Stimulated activated CD8-positive, alpha-beta memory T cell treated with anti-CD3 and anti-CD28 coated beads, Interleukin-4, amount 100 ng/mL, for 48 hours (primary cell): ENCODE measurements at places on chromosomes 16 and 17.

- no peak for DNase-seq
Measured at GRCh38 chr17:11880714-11881113, 116.6 kb downstream of the ZNF18 start.

- no peak for DNase-seq
Measured at GRCh38 chr17:17474341-17474740, 2.5 kb upstream of the MED9 start.

DNA sequence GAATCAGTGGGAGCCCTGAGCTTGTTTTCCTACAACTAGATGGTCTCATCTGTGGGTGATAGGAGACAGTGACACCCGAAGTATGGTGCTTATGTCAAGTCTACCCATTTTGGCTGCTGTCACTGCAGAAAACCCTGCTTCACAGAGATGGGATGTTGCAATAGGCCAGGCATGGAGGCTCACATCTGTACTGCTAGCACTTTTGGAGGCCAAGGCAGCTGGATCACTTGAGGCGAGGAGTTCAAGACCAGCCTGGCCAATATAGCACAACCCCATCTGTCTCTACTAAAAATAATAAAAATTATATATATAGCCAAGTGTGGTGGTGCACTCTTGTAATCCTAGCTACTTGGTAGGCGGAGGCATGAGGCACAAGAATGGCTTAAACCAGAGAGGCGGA lies 2.3 kb upstream of the HERPUD1 start:
- DNase-seq = no peak

GRCh38 chr16:79756571-79756970 lies 156.0 kb upstream of the MAF start:
- DNase-seq = no peak

DNA sequence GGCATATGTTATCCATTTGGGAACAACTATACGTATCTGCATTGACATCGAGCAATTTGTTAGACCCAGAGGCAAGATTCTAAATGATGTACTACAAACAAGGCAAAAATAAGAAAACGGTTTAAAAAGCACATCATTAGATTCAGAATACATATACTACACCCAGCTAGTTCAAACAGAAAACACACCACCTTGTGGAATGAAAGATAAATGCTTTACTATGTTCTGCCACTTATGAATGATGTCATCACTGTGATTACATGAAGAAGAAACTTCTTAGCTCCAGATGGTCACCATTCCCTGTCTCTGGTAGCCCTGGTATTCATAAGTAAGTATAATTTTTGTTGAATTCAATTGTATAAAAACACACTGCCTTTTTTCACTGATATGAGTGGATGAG lies 7.8 kb downstream of the NACA2 start:
- no peak for DNase-seq

DNA sequence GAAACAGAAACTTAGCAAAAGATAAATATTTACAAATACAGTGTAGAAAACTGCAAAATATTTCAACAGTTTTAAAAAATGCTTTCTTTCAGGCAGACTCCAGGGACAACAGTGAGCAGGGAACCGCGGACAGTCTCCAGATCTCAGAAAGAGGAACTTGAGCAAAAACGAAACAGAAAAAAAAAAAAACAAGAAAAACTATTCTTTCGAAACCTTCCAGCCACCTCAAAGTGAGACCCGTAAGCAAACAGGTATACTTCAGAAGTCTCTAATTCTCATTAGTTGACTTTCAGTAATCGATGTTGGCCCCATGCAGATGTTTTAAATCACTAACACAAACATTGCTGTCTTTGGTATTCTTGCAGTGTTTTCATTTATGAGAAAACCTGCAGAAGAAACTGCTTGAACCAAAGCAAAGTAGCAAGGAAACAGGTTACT lies 15.7 kb upstream of the CCL1 start:
- no peak for DNase-seq
